ENCODE measurements at places on chromosomes 5 and 9. TPM values are rescaled to one million over a fixed set of nuclear protein-coding genes. Genes with fewer than 3 reads are reported as not detected.

The PDZD2 gene
- under 0.01 TPM for total RNA-seq

The SPATA31C2 gene
- not detected for total RNA-seq

The PCDHA13 gene
- total RNA-seq: 0.08 TPM

The GNA14 gene
- total RNA-seq: 6.1 TPM

The MED7 gene
- 15.4 TPM for total RNA-seq

The HAND1 gene
- not detected for total RNA-seq

The BHMT gene
- total RNA-seq: not detected

The JAKMIP2 gene
- total RNA-seq: 1.4 TPM

The HTR1A gene
- not detected for total RNA-seq

The SEMA4D gene
- not detected for total RNA-seq

The PIP5KL1 gene
- total RNA-seq: 1.6 TPM

The WHRN gene
- 2.1 TPM for total RNA-seq

The NNT gene
- 80.3 TPM for total RNA-seq

The ORM2 gene
- total RNA-seq: not detected

The PDCD1LG2 gene
- 10.9 TPM for total RNA-seq

The SMIM23 gene
- total RNA-seq: not detected

The ADGRD2 gene
- not detected for total RNA-seq

The PLAC8L1 gene
- not detected for total RNA-seq

The INSL4 gene
- total RNA-seq: not detected

The OBP2B gene
- not detected for total RNA-seq

The SARDH gene
- 0.18 TPM for total RNA-seq

The PTGS1 gene
- 6.3 TPM for total RNA-seq

The PFN3 gene
- not detected for total RNA-seq

The C6 gene
- total RNA-seq: 0.27 TPM

The RUSC2 gene
- total RNA-seq: 32.9 TPM

The IFNA2 gene
- not detected for total RNA-seq

The OSMR gene
- total RNA-seq: 57.2 TPM

The ITK gene
- total RNA-seq: not detected

The FSTL4 gene
- not detected for total RNA-seq

The HRH2 gene
- under 0.01 TPM for total RNA-seq

The ATG10 gene
- 8.8 TPM for total RNA-seq

The SRP19 gene
- total RNA-seq: 49.0 TPM

The FIBCD1 gene
- not detected for total RNA-seq

The FAM221B gene
- not detected for total RNA-seq

The RNF180 gene
- 3.4 TPM for total RNA-seq

The RCL1 gene
- total RNA-seq: 10.2 TPM

The MARCOL gene
- total RNA-seq: not detected

The KCNN2 gene
- total RNA-seq: not detected

The LCN1 gene
- total RNA-seq: not detected

The CDC25C gene
- total RNA-seq: 8.9 TPM

The IFNK gene
- not detected for total RNA-seq

The FOXI1 gene
- not detected for total RNA-seq

The PLEKHG4B gene
- total RNA-seq: not detected

The MOB3B gene
- 0.25 TPM for total RNA-seq

The IL13 gene
- total RNA-seq: not detected

The NIPAL4 gene
- total RNA-seq: not detected

The PCDHB7 gene
- 0.63 TPM for total RNA-seq

The MOCS2 gene
- 74.2 TPM for total RNA-seq

The CDC14B gene
- 31.5 TPM for total RNA-seq

The SLCO4C1 gene
- 0.09 TPM for total RNA-seq

The GRM6 gene
- total RNA-seq: not detected

The ROR2 gene
- total RNA-seq: 26.5 TPM

The ECM2 gene
- 23.3 TPM for total RNA-seq

The CNTLN gene
- total RNA-seq: 25.8 TPM

Measured in fibroblast of the aortic adventitia (primary cell).